ENCODE measurements at places on chromosomes 4 and X.

GRCh38 chrX:108019382-108019875, 25.4 kb upstream of the VSIG1 start:
- DNase-seq, result no peak

- no peak for DNase-seq
Observed at GRCh38 chr4:14877246-14878225, 124.7 kb upstream of the CPEB2 start.

- DNase-seq, result peak; percentile 27
Observed at GRCh38 chrX:31038575-31039326, 33.1 kb downstream of the FTHL17 start.

DNA sequence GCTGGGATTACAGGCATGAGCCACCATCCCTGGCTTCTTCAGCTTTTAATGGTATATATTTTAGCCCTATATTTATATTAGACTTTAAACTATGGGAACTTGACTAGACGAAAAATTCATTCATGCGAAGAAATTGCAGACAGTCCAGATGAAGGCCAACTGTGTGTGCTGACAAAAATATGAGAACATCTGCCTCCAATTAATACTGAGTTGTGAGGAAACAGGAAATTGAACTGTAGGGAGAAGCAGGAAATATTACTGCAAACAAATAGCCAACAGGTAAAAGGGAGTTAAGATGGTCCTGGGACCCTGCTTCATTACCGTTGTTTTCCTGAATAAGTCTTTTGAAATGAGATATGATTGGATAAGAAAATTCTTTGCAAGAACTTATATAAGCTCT, 26.3 kb downstream of the MGARP start:
- DNase-seq, result no peak

DNA sequence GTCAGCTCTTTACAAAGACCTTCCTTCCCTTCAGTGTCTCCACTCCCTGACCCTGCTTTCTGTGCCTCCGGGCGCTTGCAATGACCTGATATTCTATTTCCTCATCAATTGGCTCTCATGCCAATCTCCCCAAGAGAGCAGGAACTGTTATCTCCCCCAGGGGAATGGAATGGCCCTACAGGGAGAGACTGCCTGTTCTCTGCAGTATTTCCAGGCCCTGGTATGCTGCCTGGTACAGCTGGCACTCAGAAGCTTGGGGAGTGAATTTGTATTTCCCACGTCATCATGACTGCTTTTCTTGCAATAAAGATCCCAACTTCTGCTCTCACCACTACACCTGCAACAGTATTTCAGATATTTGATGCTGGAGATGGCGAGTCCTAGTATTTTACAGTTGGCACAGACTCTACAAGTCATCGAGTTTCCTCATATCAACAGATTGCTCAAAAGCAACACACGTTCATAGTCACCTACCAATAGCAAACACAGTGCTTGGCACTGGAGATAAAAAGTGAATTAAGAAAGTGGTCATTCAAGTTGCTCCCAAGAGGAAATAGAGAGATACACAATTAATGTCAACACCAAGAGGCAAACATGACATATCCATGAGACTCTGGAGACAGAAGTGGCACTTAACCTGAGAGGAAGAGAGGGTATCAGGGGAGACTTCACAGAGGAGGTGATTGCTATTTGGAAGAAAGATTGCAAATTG, 90.5 kb upstream of the EGFL6 start:
- no peak for DNase-seq

Data from GM13976 (cell line).